ENCODE measurements at places on chromosomes 16 and 17.
A peak's percentile ranks its signal among the peaks of the same experiment; 100 is the strongest.

DNA sequence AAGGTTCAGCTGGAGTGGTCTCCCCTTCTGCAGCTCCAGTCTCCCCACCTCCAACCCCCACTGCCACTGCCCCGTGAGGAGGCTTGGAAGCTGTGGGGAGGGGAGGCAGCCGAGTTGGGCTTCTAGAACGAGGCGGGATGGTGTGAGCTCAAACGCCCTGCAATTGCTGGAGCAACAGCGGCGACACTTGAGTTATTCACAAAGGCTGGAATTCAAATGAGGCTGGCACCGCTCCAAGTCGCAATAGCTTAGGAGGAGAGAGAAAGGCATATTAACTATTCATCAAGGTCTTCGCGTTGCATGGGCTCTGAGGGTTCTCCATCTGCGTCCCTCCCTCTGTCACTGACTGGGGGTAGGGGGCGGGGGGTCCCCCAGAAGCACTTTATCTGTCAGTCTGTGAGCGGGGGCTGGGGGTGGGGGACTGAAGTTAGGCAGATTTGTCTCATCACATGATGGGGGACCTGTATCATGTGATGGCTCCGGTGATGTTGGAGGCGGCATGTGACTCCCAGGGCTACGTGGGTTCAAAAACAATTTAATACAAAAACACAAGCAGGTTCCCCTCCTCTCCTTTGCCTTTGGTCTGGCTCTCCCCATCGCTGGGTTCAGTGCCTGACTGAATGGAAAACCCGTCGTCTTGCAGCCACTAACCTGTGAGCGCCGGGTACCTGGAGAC is 70.5 kb downstream of the RBBP6 start:
- peak; percentile 22 for DNase-seq

GRCh38 chr16:3722508-3722907 is 5.2 kb upstream of the TRAP1 start:
- no peak for DNase-seq

DNA sequence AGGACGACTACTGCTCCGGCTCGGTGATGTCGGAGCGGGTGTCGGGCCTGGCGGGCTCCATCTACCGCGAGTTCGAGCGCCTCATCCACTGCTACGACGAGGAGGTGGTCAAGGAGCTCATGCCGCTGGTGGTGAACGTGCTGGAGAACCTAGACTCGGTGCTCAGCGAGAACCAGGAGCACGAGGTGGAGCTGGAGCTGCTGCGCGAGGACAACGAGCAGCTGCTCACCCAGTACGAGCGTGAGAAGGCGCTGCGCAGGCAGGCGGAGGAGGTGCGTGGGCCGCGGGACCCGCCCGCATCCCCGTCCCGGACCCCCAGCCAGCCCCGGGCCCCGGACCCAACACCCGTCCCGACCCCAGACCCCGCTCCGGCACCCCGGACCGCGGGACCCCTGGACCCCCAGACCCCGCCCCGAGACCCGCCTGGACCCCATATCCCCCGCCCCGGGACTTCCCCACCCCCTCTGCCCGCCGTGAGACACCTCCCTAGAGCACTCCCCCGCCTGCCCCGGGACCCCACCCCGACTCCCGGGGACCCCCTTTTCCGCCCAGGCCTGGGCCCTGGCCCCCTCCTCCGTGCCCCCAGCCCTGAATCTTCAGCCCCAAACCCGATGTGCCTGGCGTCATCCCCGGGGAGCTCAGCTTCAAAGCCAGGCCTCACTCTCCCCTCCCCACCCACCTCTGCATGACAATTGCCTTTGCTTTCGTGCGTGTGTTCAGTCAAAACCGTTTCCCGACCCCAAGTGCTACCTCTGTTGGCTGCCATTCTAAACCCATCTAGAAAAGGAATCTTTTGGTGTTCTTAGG is 594 bp downstream of the MAPK8IP3 start:
- DNase-seq: peak; percentile 54

- DNase-seq: no peak
These were observed 279.5 kb downstream of the KIF2B start for GRCh38 chr17:54102246-54102645.

- no peak for DNase-seq
These were observed 20.5 kb downstream of the MNT start for GRCh38 chr17:2380226-2380922.

GRCh38 chr16:76035689-76036088 is 241.5 kb upstream of the CNTNAP4 start:
- DNase-seq: no peak

DNA sequence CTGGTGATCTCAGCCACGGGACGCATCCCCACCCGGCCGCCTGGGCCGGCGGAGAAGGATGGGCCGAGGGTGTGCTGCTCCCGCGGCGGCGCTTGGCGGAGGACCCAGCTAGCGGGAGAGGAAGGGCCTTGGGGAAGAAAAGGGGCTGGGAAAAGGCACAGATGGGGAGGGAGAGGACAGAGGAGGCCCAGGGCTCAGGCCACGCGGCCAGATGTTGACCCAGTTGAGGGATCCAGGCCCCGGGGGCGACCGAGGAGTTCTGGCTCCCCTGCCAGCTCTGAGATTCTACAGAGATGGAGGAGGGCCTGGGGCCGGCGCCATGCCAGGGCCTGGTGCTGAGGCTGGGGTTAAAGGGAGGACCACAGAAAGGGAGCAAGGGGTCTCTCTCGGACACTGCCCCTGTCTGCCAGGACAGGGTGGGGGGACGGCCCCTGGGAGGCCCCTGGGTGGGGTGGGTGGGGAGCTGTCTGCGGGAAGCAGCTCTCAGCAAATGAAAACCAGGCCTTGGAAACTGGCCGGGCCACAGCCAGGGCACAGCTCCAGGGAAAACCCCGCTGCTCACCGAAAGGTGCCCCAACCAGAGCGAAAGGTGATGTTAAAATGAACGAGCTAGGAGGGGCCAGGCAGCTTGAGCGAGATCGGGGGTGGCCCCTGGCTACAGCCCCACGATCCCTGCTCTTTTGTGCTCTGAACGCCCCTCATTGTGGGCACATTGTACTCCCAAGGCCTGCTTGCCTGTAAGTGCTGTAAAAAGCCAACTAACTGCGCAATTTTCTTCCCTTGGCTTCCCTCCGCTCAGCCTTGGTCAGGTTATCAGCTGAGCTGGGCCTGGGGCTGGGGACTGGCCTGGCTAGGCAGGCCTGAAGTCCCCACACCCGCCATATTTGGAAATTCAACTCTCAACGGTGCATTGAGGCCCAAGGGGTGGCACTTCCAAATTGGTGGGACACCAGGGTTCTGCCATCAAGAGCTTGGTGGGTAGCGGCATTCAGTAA is 191.4 kb downstream of the ZNF423 start:
- DNase-seq: no peak

DNA sequence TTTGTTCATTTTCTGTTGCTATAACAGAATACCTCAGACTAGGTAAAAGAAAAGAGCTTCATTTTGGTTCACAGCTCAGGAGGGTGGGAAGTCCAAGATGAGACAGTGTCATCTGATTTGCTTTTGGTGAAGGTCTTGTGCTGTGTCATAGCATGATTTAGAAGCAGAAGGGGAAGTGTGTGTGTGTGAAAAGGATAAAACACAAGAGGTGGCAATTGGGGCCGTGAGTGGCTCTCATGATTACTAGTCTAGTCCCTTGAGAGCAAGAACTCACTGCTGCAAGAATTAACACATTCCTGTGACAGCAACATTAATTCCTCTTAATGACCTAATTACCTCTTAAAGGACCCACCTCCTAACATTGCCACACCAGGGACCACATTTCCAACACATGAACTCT is 8.3 kb downstream of the SLC35G3 start:
- no peak for DNase-seq

DNA sequence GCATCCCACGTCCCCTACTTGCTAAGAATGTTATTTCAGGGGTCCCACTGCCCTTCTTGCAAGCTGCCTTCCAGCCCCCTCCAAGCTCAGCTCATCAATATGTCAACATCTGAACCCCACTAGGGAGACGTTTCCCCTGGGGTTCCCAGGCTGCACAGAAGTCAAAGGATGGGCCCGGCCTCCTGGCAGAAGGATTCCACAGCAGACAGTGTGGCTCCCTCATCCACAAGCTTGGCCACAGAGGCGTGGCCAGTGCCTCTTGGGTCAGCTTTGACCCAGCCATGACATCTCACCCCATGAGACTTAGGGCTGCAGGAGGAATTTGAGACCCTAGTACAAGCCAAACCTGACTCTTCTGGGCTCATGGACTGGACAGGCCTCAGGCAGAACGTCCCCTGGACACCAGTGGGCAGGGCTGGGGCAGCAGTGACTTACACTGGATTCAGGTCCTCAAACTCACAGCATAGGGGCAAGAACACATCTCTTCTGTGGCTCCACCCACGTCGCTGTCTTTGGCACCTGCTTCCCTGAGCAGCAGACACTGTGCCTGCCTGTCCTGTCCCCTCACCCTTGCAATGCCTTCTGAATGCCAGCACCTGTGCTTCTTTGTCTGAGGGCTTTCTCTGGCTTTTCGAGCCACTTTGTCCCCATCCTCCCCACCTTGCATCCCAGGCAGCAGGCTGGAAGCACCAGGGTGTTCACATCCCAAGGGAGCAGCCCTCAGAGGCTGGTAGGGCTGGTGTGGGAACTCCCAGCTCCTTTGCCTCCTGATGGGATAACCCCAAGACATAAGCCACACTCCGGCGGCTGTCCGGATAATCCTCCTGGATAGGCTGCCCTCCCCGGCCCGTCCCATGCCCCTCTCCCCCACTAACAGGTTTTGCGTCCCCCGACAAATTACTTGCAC is 56.0 kb upstream of the ENPP7 start:
- DNase-seq: no peak

GRCh38 chr17:36849871-36850348 is 87.4 kb upstream of the LHX1 start:
- DNase-seq: peak; percentile 39

GRCh38 chr16:70661918-70662641 is 15.7 kb downstream of the IL34 start:
- DNase-seq: no peak

- no peak for DNase-seq
These were observed 11.3 kb downstream of the LIG3 start for GRCh38 chr17:34991606-34992005.

DNA sequence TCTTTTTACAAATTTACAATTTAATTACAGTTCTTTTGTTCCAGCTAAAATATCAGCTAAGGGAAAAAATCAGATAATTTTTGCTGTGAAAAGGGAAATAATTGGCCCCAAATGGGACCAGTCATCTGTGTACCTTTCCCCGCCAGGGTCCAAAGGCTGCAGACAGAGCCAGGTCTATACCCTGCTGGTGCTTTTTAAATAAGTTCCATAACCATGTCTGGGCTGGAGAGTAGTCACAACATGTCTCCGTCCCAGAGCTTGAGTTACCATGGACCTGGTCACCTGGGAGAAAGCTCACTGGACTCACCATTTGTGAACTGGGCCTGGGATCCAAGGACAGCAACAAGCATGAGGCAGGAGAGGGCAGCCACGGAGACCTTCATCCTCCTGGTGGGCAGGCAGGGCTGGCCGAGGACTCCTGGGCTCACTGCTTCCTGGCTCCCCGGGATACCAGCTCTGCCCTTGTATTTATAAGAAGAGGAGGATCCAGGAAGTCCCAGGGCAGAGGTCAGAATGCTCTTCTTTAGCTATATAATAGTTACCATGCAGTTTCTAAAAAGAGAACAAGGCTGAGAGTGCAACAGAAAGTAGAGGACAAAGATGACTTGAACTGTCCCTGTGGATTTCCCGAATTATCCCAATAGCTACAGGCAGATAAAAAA is at the start of gene CCL15:
Gene CCL15, minus strand, starts transcription at position 444 of the 662 bp plus-strand sequence. Its CDS starts 61 bp downstream, at position 383.
- no peak for DNase-seq

GRCh38 chr16:9415545-9415944 is 324.1 kb downstream of the HAPSTR1 start:
- DNase-seq: no peak

DNA sequence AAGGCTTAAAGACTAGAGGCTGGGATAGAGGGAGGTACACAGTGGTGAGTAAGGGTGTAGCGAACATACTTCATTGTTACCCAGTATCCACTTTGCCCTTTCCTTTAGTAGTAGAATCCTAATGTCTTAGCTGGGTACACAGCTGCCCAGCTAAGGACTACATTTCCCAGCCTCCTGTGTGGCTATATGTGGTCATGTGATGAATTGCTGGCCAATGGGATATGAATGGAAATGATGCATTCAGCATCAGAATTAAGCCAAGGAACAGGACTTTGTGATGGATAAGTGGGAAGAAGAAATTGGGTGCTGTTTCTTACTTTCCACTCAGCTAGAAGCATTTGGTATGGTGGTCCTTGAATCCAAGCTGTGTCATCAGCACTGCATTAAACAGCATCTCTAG is 55.9 kb downstream of the FOXL1 start:
- no peak for DNase-seq
